ENCODE measurements at places on chromosomes 7 and 10.

GRCh38 chr7:143495851-143496250, 18.2 kb downstream of the TAS2R41 start:
- DNase-seq, result no peak

- no peak for DNase-seq
These were observed 631.5 kb upstream of the NRP1 start for GRCh38 chr10:33965795-33966581.

DNA sequence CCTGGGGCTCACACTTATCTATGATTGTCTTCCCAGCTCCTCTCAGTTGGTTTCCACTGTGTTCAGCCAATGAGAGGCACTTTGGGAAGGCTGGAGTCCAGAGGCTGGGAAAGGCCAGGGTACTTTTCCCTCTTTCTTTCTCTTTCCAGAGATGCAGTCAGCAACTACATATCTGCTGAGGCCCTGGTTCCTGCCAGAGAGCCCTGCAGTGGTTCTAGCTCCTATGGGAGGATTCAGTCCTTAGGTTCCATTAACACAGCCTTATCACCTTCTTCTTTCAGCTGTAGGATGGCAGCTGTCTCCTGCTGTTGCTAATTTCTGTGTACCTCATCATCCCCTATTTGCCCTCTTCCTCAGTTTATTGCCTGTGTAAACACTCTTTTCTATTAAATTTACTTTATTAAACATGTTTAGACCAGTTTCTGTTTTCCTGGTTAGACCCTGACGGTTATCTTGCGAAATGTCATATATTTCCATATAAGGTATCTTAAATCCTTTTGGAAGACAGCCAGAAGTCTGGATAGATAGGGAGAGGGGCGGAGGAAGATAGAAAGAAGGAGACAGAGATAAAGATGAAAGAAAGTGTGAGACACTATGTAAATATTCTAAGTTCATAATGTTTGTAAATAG, 100.3 kb downstream of the HGF start:
- no peak for DNase-seq

- DNase-seq, result no peak
These were observed 43.1 kb downstream of the BRAF start for GRCh38 chr7:140881507-140882228.

- no peak for DNase-seq
These were observed 30.7 kb upstream of the ADCY1 start for GRCh38 chr7:45543473-45543872.

DNA sequence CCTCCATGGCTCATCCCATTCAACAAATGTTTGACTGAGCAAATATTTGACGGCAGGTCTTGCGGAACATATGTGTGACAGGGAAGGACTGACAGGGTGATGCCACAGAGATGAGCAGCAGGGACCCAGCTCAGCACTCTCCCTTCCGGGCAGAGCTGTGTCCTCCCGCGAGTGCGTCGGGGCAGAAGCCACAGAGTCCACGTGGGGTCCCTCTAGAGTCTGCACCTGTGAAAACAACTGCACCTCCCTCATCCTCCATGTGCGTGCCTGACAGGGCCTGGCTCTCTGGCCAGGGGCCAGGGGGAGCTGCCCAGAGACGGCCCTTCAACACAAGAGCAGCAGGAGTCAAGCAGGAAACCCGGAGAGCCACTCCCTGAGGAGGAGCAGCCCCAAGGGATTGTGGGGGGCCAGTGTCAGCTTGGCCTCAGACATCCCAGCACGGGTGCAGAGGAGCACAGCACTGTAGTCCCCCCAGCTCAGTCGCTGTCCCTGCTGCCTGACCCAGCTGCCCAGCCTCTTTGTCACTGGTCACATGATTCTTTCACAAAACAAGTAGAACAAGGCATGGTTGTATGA, 83.6 kb upstream of the TMEM72 start:
- DNase-seq, result no peak

DNA sequence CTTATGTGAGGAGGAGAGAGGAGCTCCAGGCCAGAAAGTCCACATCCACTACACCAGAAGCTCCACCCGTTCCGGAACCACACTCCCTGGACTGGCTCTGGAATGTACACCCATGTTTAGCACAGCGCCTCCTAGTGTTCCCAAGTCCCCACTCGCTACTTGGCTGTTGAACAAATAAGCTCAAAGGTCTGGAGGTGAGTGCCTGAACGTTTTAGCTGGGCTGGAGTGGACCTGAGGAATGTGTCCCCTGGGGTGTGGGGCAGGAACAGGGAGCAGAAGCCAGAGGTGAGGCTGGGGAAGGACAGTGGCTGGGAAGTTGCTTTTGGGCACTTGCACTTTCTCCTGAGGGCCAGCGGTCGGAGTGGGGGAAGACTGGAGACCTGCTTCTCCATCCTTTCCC, 164.1 kb upstream of the CDCA7L start:
- no peak for DNase-seq

- DNase-seq, result no peak
These were observed 76.4 kb downstream of the WDR37 start for GRCh38 chr10:1132584-1132983.

DNA sequence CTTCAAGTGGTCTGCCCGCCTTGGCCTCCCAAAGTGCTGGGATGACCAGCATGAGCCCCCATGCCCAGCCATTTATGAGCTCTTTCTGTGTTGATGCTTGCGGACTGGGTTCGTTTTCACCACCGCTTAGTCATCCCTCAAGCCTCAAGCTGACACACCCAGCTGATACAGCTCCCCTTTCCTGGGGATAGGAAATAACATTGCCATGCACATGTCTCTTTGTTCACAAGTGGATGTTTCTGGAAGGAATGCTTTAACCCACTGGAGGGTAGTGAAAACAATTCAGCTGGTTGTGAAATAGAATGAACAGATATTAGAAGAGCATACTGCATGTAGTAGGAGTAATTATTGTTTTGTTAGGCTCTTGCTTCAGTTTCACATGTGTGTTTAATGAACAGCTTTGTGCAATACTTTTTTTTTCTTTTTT, 8.5 kb upstream of the METTL27 start:
- DNase-seq, result no peak

DNA sequence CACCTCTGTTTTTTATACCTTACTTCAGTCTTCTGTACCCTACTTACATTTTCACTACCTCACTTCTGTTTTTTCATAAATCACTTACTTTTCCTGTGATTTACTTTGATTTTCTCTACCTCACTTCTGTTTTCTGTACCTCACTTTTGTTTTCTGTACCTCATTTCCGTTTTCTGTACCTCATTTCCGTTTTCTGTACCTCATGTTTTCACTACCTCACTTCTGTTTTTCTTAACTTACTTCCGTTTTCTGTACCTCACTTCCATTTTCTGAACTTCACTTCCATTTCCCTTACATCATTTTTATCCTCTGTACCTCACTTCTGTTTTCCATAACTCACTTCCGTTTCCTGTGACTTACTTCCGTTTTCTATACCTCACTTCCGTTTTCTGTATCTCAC, 492.0 kb upstream of the AKR1E2 start:
- DNase-seq, result no peak

DNA sequence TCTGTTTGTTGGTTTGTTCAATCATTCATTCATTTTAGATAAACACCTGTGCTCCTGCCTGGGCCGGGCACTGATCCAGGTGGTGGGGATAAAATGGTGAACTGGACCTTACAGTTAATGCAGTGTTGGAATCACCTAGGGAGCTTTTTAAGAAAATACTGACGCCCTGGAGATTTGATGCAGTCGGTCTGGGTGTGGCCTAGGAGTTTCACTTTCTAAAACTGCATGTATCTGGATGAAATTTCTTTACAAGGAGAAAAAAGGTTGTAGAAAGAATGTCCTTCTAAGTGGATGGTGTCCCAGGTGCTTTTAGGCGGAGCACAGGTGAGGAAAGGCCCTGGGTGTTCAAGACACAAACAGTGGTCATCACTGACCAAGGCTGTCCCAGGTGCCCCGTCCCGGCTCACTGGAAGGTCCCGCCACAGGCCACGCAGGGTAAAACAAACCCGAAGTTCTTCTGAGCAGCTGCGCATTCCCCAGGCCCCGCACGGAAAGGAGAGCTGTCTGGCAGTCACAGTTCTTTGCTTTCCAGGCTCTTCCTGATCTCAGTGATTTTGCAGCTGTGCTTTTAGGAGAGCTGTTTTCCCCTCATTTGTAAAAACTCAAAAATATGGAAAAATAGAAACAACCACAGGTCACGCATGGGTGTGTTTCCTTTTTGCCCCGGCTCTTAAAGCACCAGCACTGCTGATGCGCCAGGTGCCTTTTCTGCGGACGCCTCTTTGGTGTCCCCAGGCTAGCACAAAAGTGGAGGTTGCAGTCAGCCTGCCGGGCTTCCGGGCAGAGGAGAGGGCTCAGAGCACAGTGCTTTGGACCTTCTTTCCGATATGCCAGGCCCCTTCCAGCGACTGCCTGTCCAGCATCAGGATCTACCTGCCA, 161.9 kb downstream of the GRK5 start:
- no peak for DNase-seq

DNA sequence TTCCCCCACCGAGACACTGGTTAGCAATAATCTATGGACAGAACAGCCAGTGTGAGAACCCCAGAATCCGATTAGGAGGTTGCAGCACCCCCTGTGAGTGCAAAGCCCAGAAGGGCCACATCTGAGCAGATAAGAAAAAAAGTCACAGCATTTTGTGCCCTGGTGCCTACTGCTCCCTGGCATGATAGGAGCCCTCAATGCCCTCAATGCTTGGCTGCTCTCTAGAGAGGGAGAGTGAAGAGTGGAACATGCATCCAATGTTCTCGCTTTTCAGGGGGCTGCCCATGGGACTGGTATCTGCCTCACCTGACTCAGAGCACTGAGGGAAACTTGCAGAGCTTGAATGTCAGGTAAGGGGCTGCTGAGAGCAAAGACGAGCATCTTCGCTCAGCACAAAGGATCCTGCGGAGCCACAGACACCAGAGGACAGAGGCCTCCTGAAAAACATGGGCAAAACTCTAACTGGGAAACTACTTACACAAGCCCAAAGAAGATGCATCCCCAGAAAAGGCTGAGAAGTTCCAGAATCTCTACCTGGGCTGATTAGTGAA, 98.0 kb upstream of the FAM20C start:
- DNase-seq, result no peak

- DNase-seq, result no peak
These were observed 50.9 kb downstream of the CUX1 start for GRCh38 chr7:101868191-101868950.

GRCh38 chr10:46232666-46233065, 54.1 kb upstream of the ANTXRL start:
- DNase-seq, result no peak

GRCh38 chr10:7697426-7697825, 5.7 kb upstream of the ITIH2 start:
- no peak for DNase-seq
